ENCODE measurements at places on chromosomes 12 and 14.
A peak's percentile ranks its signal among the peaks of the same experiment; 100 is the strongest.

GRCh38 chr14:97866664-97867063 is 1069.5 kb downstream of the VRK1 start:
- DNase-seq: no peak

- DNase-seq: no peak
Observed at GRCh38 chr12:32285021-32285420, 114.3 kb upstream of the FGD4 start.

DNA sequence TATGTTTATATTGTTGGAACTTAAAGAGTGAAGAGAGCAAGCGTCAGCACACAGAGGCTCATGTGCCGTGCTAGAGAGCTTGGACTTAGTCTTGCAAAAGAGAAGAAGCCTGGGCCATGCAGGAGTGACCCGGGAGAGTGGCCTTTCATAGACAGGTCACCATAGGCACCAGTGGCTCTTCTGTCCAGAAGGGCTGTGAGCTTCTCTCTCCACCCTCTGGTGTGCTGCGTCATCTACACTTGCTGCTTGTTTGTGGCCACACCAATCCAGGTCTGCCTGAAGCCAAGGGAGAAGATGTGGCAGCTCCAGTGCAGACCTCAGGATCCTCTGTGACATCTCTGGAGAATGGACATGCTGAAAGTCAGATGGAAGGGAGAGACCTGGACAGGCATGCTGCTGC is 74.4 kb downstream of the NTF3 start:
- DNase-seq: no peak

DNA sequence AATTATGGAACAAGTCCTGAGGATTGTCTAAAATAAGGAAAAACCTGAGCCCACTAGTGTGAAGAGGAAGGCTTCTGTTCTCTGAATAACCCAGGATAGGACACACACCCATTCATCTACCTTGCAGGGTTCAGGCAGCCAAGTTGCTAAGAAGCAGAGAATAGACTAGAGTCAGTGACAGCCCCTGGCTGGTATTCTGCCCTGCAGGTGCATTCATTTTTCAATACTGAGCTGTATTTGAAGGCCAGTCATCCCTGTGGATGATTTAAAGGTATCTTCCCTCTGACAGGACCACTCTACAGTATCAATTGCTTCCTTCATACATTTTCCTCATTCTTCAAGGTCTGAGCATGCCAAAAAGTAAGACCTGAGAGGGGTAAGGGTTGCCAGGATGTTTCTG is 22.9 kb downstream of the WNT5B start:
- no peak for DNase-seq

DNA sequence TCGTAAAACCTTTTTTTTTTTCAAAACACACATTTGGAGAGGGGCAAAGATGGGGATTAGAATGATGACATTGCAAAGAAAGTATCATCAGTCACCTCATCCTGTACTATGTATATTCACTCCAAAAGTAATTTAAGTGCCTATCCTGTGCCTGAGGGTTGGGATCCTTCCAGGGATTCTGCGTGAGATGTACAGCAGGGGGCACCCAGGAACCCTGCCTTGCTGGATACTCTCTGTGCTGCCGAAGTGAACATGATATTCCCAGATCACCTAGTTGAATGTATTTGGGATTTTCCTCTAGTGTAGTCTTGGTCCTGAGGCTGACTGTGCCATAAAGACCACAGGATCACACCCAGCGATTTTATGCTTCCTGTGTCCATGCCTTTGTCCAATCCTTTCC is 372.7 kb downstream of the IPO8 start:
- no peak for DNase-seq

GRCh38 chr14:99733540-99734405 is 49.7 kb downstream of the CYP46A1 start:
- DNase-seq: peak; percentile 7

DNA sequence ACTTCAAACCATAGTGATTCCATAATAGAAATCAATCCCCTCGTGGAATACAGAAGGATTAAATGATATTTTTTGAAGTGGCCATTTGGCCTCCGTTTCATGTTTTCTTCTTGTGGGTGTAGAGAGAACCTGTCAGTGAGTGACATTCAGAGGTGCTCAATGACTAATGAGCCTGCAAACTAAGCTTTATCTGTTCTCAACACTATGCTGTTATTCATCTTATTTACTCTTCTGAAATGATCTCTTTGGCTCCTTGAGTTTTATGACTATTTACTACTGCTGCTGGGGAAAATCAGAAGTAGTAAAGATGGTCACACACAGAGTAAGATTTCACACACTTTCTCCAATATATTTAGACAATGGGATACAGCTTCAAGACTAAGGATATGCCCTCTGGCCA is 30.4 kb downstream of the ATP2B1 start:
- no peak for DNase-seq

- peak; percentile 10 for DNase-seq
Observed at GRCh38 chr14:104888489-104889374, 23.7 kb downstream of the CEP170B start.

- no peak for DNase-seq
Observed at GRCh38 chr12:77062846-77063461, 2.4 kb downstream of the E2F7 start.

- no peak for DNase-seq
Observed at GRCh38 chr14:80923368-80923767, 18.2 kb downstream of the CEP128 start.

DNA sequence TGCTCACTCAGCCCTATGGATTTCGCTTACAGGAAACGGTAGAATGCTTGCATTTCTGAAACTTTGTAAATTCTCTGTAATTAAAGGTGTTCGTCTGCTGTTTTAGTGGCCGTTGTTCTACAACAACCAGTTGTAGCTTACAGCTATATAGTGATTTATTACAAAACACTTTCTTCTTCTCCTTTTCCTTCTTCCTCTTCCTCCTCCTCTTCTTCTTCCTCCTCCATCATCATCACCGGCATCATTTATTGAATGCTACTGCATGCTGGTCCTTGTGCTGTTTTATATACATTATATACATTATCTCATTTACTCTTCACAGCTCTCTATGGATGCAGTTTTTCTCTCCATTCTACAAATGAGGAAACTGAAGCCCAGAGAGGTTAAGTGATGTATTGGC is 6.4 kb downstream of the ETV6 start:
- DNase-seq: no peak

- no peak for DNase-seq
Observed at GRCh38 chr12:123064885-123065619, 84.6 kb downstream of the ARL6IP4 start.

DNA sequence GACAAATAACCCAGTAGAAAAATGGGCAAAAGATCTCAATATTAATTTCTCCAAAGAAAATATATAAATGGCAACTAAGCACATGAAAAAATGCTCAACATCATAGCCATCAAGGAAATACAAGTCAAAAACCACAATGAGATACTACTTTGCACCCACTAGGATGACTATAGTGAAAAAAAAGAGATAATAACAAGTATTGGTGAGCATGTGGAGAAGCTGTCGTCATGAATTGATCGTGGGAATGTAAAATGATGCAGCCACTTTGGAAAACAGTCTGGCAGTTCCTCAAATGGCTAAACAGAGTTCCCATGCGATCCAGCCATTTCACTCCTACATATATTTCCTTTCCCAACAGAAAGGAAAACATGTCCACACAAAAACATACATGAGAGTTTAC is 18.1 kb downstream of the JDP2 start:
- DNase-seq: no peak

- DNase-seq: peak; percentile 64
Observed at GRCh38 chr12:57101892-57102695, 9.1 kb downstream of the STAT6 start.

GRCh38 chr12:80121661-80122060 is 22.3 kb downstream of the OTOGL start:
- DNase-seq: no peak

GRCh38 chr12:53538209-53538689 is 31.0 kb upstream of the NPFF start:
- DNase-seq: no peak

GRCh38 chr14:75861161-75861621 is 120.6 kb downstream of the TGFB3 start:
- DNase-seq: no peak

- no peak for DNase-seq
Observed at GRCh38 chr12:132560364-132560613, 50.1 kb downstream of the LRCOL1 start.

DNA sequence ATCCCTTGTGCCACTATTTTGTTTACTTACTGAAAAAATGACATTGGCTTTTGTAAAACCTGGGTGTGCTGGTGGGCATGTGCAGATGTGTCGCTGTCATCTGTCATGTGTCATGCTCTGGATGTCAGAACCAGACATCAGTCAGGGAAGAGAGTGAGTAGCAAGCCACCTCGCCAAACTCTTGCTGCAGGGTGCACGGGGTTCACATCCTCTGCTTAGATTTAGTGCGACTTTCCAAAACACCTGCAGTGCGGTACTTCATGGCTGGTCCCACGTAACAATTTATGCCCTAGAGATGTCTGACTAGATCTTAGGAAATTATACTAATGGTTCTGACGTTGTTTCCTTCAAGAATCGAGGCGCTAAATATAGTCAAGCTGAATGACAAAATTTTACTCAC is 106.7 kb downstream of the CRADD start:
- peak; percentile 76 for DNase-seq

DNA sequence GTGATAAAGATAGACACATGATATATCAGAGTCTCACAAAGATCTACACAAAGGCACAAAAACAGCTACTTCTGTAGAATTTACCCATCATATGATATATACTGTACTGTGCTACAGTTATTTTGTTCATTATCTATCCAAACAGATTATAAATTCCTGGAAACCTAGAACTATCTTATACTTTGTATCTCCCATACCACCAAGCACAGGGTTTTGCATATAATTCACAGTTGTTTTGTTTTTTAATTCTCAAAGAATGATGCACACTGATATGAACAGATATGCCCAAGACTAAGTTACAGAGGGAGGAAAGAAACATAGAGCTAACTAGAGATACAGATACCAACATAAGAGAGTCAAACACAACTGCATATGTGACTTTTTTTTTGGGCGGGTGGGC is 3.4 kb downstream of the PRKAG1 start:
- DNase-seq: no peak

- peak; percentile 66 for DNase-seq
Observed at GRCh38 chr14:100587086-100587762, at the start of gene BEGAIN. TSS of gene BEGAIN (minus strand) at chr14:100587417. CDS start at chr14:100587290, 127 bp downstream.

DNA sequence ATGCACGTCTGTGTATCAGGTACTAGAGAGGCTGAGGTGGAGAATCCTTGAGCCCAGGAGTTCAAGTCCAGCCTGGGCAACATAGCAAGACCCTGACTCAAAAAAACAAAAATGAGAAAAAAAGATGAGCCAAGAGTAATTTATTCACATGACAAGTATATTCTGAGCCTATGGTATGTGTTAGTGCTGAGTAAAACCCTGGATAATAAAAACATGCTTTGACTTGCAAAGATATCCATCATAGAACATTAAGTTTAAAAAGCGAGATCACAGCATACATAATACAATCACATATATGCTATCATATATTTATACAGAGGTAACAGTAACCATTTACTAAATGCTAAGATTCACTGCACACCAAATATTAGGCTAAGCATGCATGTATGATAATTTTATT is 23.9 kb upstream of the SLC10A1 start:
- no peak for DNase-seq

DNA sequence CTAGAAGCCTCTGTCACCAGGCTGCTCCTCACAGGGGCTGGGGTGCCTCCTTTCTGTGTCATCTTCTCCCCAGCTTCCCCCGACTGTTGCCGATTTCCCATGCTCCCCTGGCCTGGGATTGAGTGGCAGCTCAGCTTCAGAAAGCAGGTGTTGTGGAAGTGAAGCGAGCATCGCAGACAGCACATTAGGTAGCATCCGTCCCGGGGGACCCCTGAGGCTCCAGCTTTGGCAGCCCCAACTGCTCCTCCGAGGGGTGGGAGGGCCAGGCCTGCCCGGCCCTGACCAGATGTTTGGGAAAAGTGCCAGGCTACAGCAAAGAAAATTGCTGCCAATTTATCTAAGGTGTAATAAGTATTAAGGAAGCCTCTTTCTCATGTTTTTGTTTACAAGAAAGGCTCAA is 1045.6 kb downstream of the BCL11B start:
- DNase-seq: no peak

DNA sequence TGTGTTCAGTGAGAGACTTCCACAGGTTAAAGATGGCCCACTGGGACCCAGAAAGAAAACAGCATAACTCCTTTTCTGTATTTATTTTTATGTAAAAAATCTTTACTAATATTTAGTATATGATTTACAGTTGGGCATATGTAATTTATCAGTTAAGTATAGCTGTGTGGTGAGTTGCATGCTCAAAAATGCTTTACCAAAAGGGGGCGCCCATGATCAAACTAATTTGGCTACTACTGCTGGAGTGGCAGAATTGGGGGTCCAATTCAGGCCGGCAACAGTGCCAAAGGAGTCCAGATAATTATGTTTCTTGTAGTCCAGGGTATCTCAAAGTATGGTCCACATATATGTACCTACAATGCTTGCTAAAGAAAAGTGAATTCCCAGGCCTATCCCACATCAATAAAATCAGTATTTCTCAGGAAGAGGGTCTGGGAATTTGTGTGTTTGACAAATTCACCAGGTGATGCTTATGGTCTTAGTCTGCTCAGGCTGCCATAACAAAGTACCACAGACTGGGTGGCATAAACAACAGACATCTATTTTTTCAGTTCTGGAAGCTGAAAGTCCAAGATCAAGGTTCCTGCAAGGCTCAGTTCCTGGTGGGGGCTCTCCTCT is 152.0 kb downstream of the KTN1 start:
- DNase-seq: peak; percentile 59

- no peak for DNase-seq
Observed at GRCh38 chr14:56087671-56088471, 30.3 kb upstream of the PELI2 start.

DNA sequence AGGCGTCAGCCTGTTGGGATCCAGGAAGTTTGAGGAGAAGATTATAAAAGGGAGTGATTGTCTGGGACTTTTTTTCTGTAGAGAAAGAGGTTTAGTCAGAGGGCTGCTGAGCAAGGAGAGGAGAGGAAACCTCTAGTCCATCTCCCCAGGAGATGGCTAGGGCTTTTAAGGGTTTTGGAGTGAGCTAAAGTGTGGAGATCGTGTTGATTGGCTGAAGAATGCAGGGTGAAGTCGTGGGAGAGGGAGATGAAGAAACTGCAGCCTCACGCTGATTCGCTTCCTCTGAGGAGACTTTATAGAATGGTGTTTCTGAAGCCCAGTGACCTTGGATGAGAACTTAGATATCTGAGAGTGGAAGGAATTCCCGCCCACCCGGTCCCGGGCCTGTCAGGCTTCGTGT is 193.7 kb upstream of the PWP1 start:
- DNase-seq: no peak

DNA sequence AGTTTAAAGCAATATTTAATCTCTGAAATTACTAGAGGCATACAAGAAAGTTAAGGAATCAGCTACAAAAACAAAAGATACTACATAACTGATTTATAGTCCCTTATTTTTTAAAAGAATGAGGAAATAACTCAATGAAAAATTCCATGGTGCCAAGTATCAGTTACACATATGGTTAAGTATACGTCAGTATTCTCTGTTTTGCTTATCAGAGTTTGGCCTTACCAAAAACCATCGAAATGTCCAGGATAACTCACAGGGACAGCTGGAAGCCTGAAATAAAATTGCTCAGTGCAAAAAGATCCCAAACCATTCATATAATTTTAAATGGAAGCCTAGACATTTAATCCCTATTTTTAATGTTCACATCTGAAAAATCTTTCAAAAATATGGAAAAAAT is 3.6 kb downstream of the CFL2 start:
- DNase-seq: no peak

GRCh38 chr14:59819446-59820088 is 51.0 kb downstream of the RTN1 start:
- no peak for DNase-seq

GRCh38 chr12:91256411-91256810 is 73.8 kb upstream of the DCN start:
- DNase-seq: no peak
